ENCODE measurements at places on chromosomes 16 and 17. TPM values are rescaled to one million over a fixed set of nuclear protein-coding genes. Genes with fewer than 3 reads are reported as not detected.

Gene CCL1
- total RNA-seq, result not detected

- no peaks in the 10 kb centered on the region for H3K27me3 ChIP-seq
- H3K27ac ChIP-seq, result no peak overlapping the region
- no peak for DNase-seq
- H3K4me3 ChIP-seq, result no peak overlapping the region
- no peaks in the 10 kb centered on the region for H3K4me1 ChIP-seq
These were observed 315.6 kb downstream of the WWOX start for GRCh38 chr16:78415013-78415412.

DNA sequence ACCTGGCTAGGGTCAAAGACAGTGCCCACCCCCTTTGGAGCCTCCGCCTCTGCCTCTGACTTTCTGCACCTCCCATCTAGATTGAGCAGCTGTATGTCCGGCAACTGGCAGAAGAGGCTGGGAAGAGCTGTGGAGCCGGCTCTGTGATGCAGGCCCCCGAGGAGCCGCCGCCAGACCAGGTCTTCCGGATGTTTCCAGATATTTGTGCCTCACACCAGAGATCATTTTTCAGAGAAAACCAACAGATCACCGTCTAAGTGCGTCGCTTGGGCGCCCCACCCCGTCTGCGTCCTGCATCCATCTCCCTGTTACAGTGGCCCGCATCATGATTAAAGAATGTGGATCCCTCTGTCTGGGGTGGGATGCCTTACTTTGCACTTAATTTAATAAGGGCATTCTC is 22.1 kb downstream of the IRF8 start:
- no peak overlapping the region for H3K4me3 ChIP-seq
- peaks cover 20% of the 10 kb centered on the region for H3K36me3 ChIP-seq
- no peak for DNase-seq

DNA sequence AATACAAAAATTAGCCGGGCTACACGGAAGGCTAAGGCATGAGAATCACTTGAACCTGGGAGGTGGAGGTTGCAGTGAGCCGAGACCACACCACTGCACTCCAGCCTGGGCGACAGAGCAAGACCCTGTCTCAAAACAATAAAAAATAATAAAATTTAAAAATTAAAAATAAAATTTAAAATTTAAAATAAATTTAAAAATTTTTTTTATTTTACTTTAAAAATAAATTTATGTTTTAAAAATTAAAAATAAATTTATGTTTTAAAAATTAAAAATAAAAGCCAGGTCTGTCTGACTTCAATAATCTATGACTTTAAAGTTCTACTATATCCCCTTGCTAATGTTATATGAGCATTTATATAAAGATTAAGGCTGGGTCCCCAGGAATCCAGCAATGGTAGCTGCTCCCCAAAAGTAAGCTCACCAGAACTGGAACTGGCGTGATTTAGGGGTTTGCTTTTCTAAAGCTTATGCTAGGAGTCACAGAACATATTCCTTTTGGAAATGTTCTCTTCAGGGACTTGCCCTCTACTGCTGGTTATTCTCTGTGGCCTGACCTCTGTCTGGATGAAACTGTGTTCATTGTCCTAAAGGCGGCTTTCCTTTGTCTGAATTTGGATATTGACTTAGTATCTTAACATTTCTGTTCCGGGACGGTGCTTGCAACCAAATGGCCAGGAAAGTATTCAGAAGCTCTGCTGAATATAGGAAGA is 140.2 kb upstream of the NOL11 start:
- H3K4me1 ChIP-seq, result peaks cover 11% of the 10 kb centered on the region
- no peak overlapping the region for H3K4me3 ChIP-seq
- H3K36me3 ChIP-seq, result peaks cover 16% of the 10 kb centered on the region
- no peaks in the 10 kb centered on the region for H3K27me3 ChIP-seq
- DNase-seq, result no peak
- H3K27ac ChIP-seq, result no peak overlapping the region

Gene ASPHD1
- 8.4 TPM for total RNA-seq

Gene NPW
- not detected for total RNA-seq

DNA sequence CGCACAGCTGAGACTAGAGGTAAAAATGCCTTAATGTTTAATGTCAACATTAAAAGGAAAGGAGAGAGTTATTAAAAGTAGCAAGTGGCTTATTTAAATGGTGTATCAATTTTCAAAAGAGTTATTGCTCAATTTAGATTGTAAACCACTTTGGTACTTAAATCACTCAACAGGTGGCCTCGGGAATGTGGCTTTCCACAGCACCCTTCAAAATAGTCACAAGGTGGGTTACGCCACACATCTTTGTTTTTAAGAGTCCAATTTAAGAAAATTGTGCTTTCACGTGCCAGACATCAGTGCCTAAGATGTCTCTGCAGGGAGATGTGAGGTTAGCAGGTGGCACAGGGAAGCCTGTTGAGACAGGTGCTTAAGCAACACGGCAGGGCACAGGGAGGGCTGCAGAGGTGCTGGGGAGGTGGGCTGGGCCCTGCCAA is 27.5 kb upstream of the ADCY7 start:
- H3K4me3 ChIP-seq, result no peak overlapping the region
- DNase-seq, result no peak
- H3K36me3 ChIP-seq, result no peaks in the 10 kb centered on the region
- H3K27me3 ChIP-seq, result no peaks in the 10 kb centered on the region
- no peak overlapping the region for H3K27ac ChIP-seq

Gene MMP2
- total RNA-seq, result 67.9 TPM

Gene IRX3
- total RNA-seq, result 13.5 TPM

DNA sequence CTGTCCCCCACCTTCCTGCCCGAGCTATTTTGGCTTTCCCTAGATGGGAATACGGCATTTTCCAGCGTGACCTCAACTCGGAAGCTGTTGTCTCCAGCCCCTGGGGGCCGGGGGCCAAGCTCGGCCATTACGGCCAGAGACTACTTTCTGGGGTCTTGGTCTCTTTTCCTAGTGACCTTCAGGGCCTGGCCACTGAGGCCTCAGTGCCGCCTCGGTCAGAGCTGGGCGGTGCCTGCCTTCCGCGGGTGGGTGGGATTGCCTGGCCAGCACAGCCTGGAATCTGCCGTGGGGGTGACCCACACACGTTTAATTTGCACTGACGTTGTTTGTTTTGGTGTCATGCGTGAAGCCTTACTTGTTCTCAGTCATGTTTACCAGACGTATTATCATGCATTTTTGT is 29.2 kb downstream of the TSC2 start:
- H3K4me1 ChIP-seq, result peaks cover 11% of the 10 kb centered on the region
- peaks cover 100% of the 10 kb centered on the region for H3K36me3 ChIP-seq
- no peak overlapping the region for H3K27ac ChIP-seq
- no peaks in the 10 kb centered on the region for H3K27me3 ChIP-seq
- no peak overlapping the region for H3K4me3 ChIP-seq
- no peak for DNase-seq

DNA sequence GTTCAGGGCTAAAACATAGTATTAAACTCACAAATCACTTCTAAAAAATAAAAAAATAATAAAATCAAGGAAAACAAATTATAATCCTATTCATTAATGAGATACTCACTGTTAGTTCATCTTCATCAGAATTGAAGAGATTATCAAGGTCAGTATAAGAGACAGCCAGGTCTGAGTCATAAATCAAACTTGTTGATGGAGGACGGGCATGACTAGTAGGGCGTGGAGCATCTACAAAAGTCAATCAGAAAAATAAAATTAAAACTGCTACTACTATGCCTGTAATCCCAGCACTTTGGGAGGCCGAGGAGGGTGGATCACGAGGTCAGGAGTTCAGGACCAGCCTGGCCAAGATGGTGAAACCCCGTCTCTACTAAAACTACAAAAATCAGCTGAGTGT is 59.1 kb upstream of the INTS2 start:
- no peaks in the 10 kb centered on the region for H3K27me3 ChIP-seq
- no peak for DNase-seq
- no peak overlapping the region for H3K4me3 ChIP-seq
- no peak overlapping the region for H3K27ac ChIP-seq
- no peaks in the 10 kb centered on the region for H3K4me1 ChIP-seq
